ENCODE measurements at places on chromosomes 2 and 18.
A peak's percentile ranks its signal among the peaks of the same experiment; 100 is the strongest.

DNA sequence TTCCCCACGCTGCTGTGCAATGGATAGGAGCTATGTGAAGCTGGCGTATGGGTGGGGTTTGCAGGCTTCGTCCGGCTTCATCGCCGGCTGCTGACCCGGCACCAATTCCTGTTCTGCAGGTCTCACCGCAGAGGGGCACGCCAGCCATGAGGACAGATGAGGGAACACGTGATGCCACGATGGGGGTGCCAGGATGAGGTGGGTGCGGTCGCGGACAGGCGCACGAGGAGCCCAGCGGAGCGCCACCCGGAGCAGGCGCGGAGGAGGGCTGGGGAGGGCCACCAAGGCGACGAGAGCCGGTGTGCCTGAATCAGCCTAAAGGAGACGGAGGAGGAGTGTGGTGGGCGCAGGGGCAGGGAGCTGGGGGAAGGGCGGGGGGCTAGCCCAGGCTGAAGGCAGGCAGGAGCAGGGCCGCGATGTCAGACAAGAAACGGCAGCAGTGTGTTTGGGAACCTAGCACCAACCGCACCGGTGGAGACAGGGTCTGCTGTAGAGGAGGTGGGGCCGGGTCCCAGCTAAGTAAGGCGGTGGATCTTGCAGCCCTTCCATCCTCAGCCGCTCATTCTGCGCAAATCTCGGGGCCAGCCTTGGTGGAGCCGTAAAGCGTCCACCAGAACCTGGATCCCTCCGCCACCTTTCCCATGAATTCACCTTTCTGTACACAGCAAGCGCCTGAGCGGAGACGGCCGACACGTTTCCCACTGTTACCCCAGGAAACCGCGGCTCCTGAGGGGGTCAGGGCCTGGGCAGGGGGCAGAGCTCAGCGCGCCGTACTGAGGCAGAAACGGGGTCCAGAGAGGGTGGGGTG, 17.0 kb upstream of the CD8A start:
- peak; percentile 70 for DNase-seq

- no peak for DNase-seq
Observed at GRCh38 chr2:68342470-68342869, 22.6 kb upstream of the PLEK start.

DNA sequence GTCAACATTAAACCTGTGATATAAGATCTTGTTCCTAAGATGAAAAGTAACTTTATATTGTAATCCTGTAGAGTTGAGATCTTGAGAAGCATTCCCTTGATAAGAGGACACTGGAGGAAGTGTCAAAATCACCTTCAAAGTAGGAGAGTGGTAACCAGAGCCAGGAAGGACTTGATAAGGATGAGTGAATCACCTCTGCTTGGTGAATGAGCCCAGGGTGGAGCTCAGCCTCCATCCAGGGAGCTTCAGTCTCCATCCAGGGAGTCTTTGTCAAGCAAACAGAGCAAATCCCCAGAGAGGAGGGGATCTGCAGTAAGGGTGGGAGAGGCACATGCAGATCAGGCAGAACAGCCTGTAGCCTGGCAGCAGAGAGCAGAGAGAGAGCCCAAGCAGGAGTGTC, 167.1 kb upstream of the SIX2 start:
- no peak for DNase-seq

- peak; percentile 19 for DNase-seq
Observed at GRCh38 chr2:239928391-239929350, 96.5 kb downstream of the NDUFA10 start.

DNA sequence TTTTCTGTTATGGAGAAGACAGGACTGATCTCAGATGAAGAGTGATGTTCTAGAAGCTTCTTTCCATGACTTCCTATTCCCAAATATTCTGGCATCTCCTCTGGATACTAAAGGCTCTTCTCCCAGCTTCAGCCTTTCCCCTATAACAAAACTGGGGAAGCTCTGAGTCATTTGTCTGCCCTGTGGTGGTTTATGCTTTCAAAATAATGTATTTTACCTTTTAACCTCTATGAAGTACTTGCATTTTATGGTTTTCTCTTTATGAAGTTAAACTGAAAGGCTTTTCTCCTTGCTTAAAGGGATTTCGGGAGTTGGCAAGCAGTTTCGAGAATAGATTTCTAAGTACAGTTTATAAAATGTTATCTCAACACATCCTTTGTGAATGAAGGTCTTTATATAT, 104.4 kb downstream of the TANC1 start:
- DNase-seq = no peak

- no peak for DNase-seq
Observed at GRCh38 chr2:229446350-229446749, 175.3 kb upstream of the PID1 start.

- DNase-seq = no peak
Observed at GRCh38 chr18:55418439-55418838, 169.6 kb downstream of the TCF4 start.

GRCh38 chr2:188869550-188869949, 104.6 kb upstream of the COL3A1 start:
- DNase-seq = no peak

DNA sequence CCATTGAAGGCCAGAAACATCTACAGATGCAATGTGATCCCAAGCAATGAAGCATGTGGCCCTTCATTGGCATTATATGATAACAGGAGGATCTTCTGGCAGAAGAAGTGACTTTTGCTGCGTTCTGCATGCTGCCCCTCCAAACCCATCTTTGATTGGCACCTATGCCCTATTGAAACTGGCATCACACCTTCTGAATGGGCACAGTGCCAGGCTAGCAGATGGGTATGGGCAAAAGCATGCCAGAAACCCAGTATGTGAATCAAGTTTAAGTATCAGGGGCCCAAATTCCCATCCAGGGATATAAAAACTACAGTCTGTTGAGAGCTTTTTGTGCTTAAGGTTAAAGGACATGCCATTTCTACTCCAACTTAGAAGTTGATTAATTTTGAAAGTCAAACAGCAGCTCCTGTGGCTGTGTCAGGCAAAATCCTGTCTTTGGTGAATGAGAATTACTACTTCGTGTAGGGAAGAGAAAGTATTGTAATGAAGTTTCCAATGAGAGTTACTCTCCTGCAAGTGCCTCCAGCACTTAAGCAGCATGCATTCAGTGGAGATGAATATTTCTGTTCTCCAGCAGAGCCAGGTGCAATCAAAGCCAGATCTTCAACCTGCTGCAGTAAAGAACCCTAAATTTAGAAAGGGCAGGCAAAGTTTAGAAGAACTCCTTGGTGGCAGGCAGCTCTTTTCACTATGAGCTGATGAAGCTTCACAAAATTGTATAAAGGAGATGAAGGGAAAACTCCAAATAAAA, 8.6 kb downstream of the VRK2 start:
- no peak for DNase-seq

DNA sequence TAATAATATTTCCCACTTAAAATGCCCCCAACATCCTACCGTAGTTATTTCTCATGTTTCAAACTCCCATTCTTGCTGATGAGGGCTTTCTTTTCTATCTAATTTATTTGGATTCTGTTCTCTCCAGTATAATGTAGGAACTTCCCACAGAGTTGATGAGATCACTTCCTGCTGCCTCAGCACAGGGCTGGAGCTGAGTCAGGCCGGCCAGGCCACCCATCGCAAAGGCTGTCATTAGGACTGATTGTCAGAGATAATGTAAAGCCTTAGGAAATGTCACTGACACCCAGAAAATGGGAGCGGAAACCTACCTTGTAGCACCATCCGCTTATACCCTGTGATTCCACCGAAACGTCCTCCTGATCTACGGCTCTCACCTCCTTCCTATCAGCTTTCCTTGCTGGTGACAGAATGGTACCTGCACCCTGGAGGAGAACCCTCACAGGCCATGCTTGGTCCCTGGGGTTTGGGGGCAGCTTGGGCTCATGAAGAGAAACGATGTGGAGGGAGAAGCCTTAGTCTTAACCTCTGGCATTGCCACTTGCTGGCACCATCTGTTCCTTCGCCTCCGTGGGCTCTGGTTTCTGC, 672.8 kb upstream of the ID2 start:
- DNase-seq = no peak

DNA sequence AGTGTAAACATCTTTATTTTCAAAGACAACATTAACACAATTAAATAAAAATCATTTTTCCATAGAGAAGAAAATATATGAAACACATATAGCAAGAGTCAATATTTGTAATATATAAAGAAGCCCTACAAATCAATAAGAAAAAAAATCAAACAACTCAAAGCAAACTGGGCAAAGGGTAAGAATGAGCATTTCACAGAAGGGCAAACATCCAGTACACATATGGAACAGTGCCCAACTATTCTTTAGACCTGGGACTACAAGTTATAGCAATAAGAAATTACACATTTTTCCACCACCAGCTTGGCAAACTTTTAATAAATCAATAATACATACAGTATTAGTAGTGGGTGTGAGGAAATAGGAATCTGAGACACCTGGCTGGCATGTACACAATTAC, 324.1 kb downstream of the CYP26B1 start:
- no peak for DNase-seq

DNA sequence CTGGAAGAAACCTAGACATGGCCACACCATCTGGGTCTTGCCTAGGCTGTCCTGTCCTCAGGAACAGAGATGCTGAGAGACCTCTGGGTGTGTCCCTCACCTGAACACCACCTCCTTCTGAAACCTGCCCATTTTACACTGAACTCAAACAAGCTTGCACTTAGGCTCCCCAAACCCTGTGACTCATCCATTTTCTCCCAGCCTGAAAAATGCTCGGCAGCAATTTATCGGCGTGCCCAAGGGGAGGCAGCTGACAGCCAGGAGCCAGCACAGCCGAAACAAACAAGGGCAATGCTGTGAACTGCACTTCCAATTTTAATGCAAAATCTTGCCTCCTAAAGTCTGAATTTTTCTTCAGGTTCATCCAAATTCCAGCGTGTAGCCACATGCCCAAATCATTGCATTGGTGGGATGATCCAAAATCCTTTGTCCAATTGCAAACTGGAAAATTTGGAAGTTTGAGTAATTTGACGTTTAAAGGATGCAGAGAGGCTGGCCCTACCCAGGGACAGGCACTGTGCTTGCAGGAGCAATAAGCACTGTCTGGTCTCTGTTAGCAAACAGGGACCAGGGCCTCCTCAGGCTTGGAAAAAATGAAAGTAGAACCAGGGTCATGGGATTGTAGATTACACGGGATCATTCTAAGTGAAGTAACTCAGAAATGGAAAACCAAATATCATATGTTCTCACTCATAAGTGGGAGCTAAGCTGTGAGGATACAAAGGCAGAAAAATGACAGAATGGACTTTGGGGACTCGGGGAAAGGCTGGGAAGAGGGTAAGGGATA, 67.7 kb downstream of the GALNT14 start:
- no peak for DNase-seq

- no peak for DNase-seq
Observed at GRCh38 chr2:226057914-226058313, 658.4 kb downstream of the NYAP2 start.

GRCh38 chr18:61308795-61309393, 24.3 kb upstream of the CDH20 start:
- DNase-seq = no peak
